ENCODE measurements at places on chromosomes 13 and 19.

- no peak for DNase-seq
These were observed 10.2 kb downstream of the NFKBID start for GRCh38 chr19:35890113-35890650.

DNA sequence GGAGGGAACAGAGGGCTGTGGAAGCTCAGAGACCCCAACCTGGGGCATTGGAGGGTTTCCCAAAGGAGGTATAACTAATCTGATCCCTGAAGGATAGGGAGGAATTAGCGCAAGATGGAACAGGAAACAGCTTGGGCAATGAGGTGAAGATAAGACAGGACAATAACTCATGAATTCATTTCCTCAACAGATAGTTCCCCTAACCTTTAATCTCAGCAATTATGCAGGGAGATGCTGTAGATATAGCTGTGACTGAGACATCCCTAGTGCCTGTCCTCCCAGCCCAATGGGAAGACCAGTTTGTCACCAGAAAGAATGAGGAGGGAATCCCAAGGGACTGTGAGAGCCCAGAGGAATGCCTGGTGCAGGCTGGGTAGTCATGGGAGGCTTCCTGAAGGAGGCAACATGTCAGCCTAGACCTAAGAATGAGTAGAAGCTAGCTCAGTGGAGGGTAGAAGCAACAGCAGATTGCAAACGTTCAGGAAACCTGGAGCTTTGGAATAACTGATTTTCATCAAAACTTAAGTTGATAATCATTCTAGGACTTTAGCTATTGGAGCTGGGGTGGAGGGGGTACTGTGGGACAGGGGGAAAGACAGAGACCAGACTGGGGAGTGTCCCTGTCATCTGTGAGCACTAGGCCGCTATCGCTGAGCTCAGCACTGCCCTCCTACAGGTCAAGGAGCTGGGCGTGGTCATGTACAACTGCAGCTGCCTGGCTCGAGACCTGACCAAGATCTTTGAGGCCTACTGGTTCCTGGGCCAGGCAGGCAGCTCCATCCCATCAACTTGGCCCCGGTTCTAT, 18.8 kb downstream of the HIPK4 start:
- DNase-seq, result no peak

DNA sequence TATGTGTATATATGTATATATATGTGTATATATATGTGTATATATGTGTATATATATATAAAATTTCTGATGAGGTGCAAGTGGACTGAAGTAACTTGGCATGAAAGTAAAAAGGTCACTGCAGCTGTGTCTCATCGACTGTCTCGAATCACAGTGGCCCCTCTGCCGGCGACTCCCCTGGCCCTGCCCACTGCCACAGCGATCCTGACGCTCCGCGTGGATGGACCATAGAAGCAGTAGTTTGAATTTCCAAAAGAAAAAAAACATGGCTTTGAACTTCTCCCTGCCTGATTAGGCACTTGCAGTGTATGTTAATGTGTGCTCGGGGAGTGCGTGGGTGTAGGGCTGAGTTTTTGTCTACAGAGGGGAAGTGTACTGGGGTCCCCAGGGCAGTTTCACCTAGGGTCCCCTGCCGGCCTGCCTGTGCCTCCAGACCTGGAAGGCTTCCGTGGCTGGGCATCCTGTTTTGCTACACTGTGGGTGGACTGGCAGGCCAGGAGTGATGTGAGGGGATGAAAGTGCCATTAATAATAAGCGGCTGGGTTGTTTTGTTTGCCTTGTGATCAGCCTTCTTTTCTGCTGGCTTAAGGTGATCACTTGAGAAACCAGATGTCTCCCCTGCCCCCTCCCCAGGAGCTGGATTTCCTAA, 10.8 kb downstream of the ZIC5 start:
- no peak for DNase-seq

GRCh38 chr13:40379196-40379595, 287.2 kb downstream of the FOXO1 start:
- DNase-seq, result no peak

DNA sequence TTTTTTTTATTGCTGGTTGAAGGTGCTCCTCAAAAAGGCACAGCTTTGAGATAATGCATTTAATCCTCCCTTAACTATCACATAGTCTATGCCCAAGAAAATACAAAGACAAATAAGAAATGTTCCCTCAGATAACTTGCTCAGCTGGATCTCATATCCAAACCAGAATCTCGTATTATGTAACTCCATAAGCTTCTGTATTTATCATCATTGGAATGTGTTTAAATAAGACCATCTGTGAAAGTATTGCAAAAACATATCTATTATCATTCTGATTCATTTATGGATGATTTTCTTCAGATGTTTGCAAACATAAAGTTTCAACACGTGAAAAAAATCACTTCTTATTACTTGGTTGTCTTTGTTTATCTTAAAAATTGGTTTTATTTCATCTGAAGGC, 190.9 kb downstream of the IRS2 start:
- no peak for DNase-seq

DNA sequence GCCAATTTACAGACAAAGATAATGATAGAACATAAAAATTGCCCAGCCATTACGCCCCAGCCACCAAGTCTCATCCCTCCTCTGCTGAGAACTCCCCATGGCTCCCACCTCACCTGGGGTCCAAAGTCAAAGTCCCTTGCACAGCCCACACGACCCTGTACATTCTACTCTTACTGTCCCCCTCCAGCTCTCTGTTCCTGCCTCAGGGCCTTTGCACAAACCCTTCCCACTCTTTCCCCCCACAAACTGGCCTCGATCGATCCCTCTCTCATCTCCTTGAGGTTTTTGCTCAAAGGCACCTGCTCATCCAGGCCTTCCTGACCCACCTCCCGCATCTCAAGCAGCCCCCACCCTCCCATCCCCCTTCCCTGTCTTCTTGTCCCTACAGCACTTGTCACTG, 1.3 kb downstream of the DOCK6 start:
- DNase-seq, result no peak

DNA sequence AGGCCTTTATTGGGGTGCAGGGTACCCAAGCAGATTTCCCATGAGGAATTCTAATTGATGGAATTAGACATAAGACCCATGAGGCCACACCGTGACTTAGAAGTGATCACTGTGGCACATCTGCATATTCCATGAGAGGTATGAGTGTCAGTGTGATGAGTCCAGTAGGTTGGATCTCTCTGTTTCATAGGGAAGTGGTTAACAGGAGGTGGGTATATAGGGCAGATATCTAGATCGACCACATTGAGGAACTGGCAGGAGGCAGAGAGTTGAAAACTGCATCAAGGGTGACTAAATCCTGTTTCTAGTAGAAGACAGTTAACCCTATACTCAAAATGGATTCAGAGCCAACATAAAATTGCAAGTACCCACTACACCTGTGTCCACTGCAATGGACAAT, 68.6 kb upstream of the MIR17HG start:
- DNase-seq, result no peak

GRCh38 chr19:20969898-20970297, 46.8 kb downstream of the ZNF85 start:
- no peak for DNase-seq

GRCh38 chr19:3825286-3825956, 39.2 kb upstream of the MATK start:
- no peak for DNase-seq

- DNase-seq, result no peak
These were observed 354.9 kb downstream of the FOXO1 start for GRCh38 chr13:40311356-40312101.

DNA sequence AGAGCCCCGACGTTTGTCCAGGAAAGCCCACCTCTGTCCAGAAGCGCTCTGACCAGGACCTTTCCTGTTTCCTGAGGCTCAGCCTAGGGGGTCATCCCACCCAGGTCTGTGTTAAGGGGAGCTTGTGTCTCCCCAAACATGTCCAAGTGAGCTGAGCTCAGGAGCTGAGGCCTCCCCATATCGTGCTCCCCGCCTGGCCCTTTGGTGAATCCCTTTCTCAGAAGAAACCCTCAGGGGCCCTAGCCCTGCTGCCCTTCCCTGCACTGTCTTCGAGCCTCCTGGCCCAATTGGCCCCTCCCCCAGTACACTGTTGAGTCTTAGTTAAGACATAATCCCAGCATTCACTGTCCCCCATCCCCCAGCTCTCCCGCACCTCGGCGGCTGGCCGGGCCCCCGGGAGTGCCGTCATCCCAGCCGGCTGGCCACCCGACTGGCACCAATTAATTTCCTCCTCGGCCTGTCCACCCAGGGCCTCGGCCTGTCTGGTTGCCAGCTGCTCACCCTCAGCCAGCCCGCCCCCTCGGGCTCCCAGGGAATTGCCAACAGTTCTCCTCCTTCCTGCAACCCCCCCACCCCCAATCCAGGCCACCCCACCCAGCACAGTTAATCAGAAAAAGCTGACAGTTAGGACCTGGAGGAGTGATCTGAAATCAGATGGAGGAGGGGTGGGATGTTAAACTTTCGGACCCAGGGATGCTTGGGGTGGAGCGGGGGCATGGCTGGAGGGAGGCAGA, 13.6 kb downstream of the IER2 start:
- DNase-seq, result no peak

GRCh38 chr13:91740756-91741155, 342.3 kb downstream of the GPC5 start:
- DNase-seq, result no peak

GRCh38 chr19:56866538-56866937, 26.0 kb upstream of the PEG3 start:
- DNase-seq, result no peak

GRCh38 chr13:71219698-71220415, 647.1 kb downstream of the DACH1 start:
- DNase-seq, result no peak

DNA sequence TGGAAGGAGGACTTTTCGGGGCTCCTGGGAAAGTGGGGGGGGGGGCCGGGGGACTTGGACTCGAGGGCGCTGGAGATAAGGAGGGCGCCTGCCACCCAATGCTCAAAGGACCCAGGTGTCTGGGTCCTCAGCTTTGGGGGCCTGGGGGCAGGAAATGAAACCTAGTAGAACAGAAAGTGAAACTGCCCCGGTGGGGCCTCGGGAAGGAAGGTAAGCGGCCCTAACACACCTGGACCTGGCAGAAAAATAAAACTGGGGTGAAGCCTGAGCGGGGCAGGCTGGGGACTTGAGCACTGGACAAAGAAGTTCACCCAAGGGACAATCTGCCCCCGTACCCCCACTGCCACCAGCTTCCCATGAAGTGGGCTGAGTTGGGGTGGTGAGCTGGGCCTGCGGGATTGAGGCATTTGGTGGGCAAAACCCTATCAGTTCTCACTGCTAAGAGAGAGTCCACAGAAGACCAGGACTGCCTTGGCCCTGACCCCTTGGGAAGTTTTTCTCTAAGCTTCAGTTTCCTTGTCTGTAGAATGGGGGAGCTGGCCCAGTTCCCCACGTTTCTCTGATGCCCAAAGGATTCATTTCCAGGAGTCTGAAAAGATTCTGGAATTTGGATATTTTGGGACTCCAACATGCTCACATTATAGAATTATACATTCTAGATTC, 2.3 kb downstream of the PRKD2 start:
- no peak for DNase-seq

Measured in stimulated activated CD4-positive, alpha-beta T cell treated with anti-CD3 and anti-CD28 coated beads, TNF-alpha, amount 100 ng/mL, for 48 hours (primary cell).